ENCODE measurements at places on chromosomes 11 and 22.

DNA sequence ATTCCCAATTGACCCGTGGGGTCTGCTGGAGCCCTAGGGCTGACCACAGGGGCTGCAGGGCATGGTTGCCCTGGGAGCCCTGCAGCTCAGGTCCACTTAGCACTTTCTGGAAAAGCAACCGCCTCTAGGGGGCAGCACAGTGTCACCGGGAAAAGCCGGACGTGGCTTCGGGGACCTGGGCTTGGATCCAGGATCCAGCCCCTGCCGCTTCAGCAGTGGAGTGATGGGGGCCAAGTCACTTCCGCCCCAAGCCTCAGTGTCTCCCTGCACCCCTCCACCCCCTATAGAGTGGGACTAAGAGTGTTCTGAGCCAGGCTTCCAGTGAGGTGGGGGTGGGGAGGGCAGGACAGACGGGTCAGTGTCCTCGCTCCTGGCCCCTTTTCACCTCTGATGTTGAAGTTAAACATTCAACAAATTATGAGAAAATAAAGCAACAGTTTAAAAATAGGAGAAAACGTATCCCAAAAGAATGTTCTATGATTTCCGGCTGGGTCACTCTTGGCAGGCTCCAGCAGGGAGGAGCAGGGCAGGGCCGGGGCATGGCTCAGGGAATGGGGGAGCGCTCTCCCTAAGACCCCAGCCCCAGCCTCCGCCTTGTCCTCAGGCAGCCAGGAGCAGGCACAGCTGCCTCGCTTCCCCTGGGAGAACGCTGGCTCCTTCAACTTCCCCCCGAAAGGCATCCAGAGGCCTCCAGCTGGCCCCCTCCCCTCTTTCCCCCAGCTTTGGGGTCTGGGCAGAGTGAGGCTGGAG is 96.5 kb upstream of the FGF3 start:
- peak; percentile 19 for DNase-seq

- DNase-seq, result no peak
Observed at GRCh38 chr11:17508791-17509190, 32.1 kb upstream of the ABCC8 start.

- no peak for DNase-seq
Observed at GRCh38 chr11:1148752-1149180, 9.0 kb upstream of the MUC5AC start.

GRCh38 chr11:92596596-92597317 is 372.1 kb downstream of the FAT3 start:
- no peak for DNase-seq

- peak; percentile 39 for DNase-seq
Observed at GRCh38 chr11:66856496-66857233, at the start of gene LRFN4. LRFN4 (plus strand) TSS chr11:66857064; CDS start chr11:66857745, 681 bp downstream.

GRCh38 chr22:33429281-33429680 is 371.1 kb upstream of the SYN3 start:
- DNase-seq, result no peak

- DNase-seq, result no peak
Observed at GRCh38 chr22:26342745-26343410, 86.2 kb upstream of the ASPHD2 start.

DNA sequence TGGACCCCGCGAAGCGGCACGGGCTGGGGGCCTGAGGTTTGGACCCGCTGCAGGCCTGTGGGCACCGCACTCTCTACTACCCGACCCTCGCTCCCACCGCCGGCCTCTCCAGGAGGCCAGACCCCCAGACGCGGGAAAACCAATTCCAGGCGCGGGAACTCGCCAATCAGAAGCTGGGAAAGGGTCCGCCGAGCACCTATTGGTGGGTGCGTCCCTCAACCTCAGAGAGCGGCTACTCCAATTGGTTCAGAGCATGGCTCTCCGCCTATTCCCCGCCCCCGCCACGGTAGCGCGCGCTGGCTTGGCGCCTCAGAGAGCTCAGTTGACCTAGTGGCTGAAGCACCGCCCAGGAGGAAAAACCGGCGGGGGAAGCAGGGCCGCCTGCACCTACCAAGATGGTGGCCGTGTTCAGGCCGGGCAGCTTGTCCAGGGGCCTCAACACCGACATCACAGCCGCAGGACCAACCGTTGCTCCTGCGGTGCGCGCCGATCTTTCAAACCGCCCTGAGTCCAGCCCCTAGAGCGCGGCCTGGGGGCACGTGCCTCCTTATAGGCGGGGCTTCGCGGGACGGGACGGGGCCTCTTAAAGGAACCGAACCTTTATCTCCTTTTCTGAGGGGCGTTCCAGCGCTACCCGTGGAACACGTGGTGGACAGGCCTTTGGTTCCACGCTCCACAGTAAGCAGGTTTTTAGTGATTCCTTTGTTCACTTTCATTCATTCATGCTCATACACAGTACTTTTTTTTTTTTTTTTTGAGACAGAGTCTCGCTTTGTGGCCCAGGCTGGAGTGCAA is at the start of gene CENPM:
CENPM (minus strand) TSS at position 524 of the 795 bp plus-strand sequence; CDS start at position 448, 76 bp downstream.
- peak; percentile 46 for DNase-seq

DNA sequence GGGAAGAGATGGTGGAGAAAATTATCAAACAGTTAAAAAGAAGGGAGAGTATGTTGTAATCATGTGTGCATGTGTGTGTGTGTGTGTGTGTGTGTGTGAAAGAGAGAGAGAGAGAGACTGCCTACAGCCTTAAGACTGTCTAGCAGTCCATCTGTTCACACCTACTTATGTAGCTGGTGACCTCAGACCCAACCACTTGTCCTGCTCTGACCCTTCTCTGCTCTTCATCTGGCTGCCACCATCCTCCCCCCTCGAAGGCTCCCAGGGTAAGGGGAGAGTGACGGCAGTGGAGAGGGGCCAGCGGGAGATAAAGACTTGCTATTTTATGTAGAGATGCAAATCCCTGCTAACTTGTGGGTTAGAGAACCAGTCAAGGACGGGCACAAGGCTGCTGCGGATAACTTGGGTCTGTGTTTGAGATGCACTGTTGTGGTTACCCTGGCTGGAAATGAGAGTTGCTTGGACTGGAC is 24.9 kb upstream of the GRAMD1B start:
- DNase-seq, result no peak

- DNase-seq, result no peak
Observed at GRCh38 chr22:29400576-29400975, 12.2 kb upstream of the AP1B1 start.

DNA sequence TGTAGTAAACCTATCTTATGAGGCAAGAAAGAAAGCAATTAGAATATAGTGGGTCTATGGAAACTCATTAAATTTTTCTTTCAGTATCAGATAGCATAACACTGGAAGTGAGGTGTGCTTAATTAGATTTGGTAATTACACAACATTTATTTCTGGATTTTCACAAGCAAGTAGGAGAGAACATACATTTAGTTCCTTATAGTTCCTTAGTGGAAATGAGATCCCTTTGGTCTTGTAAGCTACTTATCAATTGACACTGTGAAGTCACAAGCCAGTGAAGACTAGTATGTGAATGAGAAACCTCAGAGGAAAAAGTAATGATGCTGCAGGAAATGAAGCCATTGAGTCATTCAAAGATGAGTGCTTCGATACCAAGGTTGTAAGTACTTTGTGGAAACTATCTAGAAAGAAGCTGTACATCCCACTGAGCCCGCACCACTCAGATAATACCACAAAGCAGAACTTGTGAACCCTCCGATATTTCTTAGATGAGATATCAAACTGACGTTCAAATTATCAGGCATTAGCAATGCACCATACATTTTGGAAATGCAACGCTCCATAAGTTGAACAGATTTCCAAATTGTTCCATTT is 53.5 kb downstream of the ENTHD1 start:
- DNase-seq, result no peak

GRCh38 chr11:64879244-64879900 is 951 bp upstream of the EHD1 start:
- no peak for DNase-seq

DNA sequence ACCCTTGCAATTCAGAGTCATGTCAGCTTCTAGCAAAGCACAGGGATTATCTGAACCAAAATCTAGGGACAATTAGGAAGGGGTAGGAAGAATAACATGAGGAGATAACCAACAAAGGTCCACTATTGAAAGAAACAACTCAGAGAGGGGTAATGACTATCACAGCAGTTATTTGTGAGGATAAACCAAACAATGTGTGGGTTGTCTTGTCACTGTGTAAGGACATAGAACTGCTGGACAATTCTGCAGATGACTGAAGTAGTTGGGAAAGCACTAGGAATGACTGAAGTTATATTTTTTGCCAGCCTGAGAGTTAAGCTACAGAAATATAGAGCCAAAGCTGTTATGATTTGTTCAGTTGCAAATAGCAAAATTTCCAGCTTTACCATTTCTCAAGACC is 858.4 kb upstream of the CCDC90B start:
- no peak for DNase-seq

GRCh38 chr22:29797351-29797750 is 30.2 kb downstream of the UQCR10 start:
- DNase-seq, result no peak

GRCh38 chr22:20015971-20016733 is 471 bp downstream of the ARVCF start:
- no peak for DNase-seq

GRCh38 chr22:50000587-50001387 is 11.8 kb downstream of the IL17REL start:
- no peak for DNase-seq

- no peak for DNase-seq
Observed at GRCh38 chr22:36052505-36052941, 23.9 kb upstream of the RBFOX2 start.

- no peak for DNase-seq
Observed at GRCh38 chr22:24975813-24976341, 23.4 kb downstream of the KIAA1671 start.

DNA sequence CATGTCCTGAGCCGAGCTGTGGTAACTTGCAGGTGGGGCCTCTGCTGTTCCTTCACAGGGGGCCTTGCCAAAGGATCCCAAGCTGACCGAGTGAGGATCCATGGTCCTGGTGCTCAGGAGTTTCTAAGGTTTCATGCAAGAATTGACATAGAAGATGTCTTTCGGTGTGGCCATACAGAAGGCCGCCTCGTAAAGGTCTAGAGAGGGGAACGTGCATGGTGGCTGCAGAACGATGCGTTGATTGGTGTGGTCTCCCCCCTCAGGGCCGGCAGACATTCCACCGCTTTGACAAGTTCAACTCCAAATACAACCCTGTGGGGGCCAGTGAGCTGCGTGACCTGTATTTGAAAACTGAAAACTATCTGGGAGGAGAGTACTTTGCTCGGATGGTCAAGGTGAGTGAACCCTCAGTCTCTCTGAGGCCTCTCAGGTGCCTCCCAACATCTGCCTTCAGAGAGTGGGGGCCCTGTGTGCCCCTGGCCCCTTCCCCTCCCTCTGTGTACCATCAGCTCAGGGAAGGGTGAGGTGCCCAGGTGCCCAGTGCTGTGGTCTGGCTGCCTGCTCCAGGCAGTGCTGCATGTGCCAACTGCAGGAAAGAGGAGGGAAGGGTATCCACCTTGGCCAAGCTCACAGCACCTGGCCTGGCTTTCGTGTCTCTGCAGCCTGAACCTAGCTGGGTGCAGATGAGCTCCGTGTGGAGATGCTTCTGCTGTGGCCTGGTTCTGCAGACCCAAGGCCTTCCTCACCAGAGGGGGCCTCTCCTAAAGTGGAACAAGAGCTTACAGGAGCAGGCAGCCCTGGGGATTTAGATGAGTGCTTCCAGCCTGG is 39.8 kb downstream of the AMPD3 start:
- DNase-seq, result no peak

GRCh38 chr11:10320736-10321465 is 16.0 kb downstream of the ADM start:
- DNase-seq, result no peak
